CD4-positive, alpha-beta T cell treated with Interleukin-6 at 100 ng/mL for 8 hours (primary cell): ENCODE measurements at places on chromosomes 3 and 15.

- DNase-seq, result no peak
These were observed 118.0 kb upstream of the ARHGEF3 start for GRCh38 chr3:56919797-56920195.

- DNase-seq, result no peak
These were observed 461.9 kb downstream of the AGBL1 start for GRCh38 chr15:86541540-86541939.

DNA sequence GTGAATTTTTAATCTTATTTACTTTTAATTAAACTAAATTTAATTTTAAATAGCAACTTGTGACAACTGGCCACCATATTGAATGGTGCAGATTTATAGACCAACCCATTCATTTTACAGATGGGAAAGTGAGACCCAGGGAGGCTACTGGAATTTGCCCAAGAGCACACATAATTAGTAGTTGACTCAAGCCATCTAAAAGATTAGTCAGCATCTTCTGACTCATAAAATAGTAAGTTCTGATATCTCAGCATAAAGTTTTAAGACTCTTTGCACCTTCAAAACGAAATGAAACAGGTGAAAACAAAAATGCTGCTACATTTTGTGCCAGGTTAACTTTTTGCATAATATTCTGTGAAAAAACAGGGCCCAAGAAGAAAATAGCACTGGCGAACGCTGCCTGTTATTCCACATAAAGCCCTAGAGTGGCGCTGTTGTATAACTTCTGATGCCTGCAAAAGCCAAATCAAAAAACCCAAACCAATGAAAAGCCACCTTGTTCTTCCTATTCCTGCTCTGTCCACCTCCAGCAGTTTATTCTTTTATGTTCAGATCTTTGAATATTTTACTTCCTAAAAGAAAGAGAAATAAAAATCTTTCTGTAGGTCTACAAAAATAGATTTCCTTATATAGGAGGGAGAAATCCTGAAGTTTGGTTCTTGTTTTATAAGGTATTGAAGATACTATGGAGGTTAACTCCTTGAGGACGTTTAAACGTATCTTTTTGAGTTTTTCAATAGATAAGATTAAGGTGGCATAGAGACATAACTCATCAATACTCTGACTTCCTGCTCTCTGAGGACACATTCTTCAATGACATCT is 62.8 kb downstream of the OTOL1 start:
- DNase-seq, result no peak

DNA sequence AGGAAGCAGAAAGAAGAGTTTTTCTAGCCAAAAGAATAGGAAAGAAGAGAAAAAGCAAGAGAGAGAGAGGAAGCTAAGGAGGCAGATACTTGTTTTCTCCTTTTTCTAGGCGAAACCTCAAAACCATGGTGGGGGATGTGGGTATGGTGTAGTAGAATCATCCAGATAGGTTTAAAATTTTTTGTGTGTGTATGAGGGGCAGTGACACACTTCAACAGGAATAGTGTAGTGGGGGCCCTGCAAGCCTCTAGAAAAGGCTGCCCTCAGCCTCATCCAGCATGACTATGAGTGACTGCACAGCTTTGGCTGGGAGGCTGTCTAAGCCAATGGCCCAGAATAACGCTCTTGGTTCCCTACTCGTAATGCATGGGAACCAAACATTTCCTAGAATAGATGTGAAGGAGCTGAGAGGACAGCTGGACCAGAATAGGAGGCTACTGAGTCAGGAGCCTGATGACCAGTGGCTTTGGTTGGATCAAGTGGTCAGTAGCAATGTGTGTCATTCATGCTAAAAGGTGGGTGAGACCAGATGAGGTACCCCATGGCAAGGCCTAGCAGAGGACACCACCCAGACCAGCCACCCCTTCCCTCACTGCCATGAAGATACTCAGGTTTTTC is 24.4 kb downstream of the MOBP start:
- no peak for DNase-seq

GRCh38 chr3:31981206-31982181 is at the start of the genes OSBPL10 and ZNF860:
Gene OSBPL10 (minus strand): TSS chr3:31981262. CDS start chr3:31981179, 83 bp downstream.
Gene ZNF860 (plus strand): TSS chr3:31981750. CDS start chr3:31989080, 7,330 bp downstream.
- peak; percentile 5 for DNase-seq

DNA sequence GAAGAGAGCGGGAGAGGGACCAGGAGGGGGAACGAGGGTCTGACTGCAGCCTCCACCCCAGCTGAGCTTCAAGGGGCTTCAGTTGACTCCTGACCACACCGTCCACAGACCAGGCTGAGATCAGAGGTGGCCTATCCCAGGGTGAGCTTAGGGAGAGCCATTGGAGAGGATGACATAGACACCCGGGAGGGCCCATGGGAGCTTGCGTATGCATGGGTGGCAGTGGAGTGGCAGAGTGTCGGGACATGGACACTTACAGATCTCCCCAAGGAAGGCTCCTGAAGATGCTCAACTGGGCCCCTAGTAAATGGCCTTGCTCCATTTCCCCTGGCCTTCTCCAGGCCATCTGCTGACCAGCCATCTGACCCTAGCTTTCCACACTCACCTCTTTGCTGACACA is 12.6 kb upstream of the ALAS1 start:
- no peak for DNase-seq

DNA sequence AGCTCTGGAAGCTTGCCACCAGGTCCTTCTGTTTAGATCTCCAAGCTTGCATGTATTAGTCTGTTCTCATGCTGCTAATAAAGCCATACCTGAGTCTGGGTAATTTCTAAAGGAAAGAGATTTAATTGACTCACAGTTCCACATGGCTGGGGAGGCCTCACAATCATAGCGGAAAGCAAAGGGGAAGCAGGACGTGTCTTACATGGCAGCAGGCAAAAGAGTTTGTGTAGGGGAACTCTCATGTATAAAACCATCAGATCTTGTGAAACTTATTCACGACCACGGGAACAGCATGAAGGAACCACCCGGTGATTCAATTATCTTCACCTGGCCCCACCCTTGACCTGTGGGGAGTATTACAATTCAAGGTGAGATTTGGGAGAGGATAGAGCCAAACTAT is 147.0 kb upstream of the PROK2 start:
- DNase-seq, result no peak
